ENCODE measurements at places on chromosomes 3 and 15.

DNA sequence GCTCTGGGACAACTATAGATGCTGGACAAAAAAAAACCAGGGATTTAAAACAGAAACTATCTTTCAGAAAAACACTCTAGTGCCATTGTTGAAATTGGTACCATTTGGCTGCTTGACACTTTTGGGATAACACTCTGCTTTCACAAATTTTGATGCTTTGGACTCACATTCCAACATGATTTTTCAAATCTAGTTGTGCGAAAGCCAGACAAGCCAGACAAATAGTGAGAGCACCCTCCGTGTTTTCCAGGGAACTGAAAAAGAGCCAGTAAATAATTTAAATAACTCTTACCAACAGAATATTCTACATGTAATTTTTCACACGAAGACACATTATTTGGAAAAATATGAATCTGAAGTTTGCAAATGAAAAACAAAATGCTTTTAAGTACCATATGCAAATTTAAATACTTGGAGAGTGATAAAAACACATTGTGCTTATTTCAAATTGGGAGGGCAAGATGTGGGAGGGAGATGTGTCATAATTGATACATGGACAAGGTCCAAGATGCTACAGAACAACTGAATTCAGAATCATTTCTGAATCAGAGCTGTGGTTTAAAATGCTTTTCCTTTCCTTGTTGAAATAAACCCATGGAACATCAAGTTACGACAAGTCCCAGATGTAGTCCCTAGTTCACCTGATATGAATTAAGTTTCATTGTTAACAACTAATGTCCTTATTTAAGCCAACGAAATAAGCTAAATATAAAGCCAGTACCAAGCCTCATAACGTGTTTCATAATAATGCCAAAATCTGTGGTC is 144.2 kb upstream of the SOX2 start:
- DNase-seq: no peak

DNA sequence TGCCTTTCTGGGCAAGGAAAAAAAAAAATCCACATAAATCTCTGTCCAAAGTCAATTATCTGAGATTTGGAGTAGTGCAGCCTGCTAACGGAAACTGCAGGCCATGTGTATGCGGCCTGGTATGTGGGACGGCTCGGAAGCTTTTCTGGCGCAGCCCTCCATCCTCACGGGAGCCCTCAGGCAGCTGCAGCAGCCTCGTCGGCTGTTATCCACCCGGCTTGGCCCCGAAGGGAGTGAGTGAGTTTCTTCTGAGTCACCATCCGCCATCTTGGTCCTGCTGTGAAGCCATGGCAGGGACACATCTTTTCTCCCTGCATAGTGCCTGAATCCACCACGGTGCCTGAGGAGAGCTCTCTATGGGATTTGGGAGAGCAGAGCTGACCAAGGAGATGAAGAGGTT is 62.8 kb downstream of the POLR2M start:
- DNase-seq: no peak

DNA sequence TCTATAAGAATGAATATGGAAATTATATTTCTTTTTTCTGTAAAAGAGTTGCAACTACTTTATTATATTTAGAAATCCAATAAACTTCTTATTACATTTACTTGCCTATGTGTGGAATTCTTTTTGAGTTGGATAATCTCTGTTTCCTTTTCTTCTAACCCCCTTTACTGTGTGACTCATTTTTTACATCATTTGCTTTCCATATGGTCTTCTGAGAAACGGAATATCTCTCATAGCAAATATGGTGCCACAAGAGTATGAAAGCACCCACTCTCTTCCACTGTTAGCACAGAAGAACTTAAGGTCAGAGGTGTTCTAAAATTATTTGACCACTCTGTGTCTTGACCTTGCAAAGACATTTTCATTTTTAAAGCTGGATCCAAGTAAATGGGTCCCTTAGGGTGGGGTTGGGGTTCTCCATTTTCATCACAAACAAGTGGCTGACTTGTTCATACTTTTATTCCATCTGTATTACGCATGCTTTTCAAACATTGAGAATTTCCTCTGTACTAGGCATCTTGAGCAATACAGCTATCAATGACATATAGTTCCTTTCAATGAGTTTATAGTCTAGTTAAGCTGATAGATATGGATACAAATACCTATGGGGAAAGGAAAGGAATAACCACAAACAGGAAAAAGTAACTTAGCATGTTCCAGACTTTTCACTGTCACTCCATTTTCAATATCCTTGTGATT is 281.1 kb upstream of the TPRG1 start:
- DNase-seq: no peak

DNA sequence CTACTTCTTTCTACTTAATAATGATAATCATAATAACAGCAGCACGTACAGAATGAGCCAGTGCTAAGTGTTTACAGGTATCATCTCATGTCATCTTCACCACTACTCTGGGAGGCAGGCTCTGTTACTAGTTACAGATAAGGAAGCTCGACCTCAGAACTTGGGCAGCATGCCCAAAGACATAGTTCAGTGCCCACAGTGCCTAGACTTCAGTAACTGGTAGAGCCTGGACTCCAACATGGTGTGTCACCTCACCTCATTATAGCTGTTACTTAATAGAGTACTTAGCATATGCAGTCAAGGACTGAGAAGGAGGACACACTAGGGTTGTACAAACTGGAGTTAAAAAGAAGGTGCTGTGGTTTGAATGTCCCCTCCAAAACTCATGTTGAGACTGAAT is 7.6 kb downstream of the GADL1 start:
- no peak for DNase-seq

- DNase-seq: no peak
These were observed 80.6 kb downstream of the ADAMTSL3 start for GRCh38 chr15:83734487-83734886.

DNA sequence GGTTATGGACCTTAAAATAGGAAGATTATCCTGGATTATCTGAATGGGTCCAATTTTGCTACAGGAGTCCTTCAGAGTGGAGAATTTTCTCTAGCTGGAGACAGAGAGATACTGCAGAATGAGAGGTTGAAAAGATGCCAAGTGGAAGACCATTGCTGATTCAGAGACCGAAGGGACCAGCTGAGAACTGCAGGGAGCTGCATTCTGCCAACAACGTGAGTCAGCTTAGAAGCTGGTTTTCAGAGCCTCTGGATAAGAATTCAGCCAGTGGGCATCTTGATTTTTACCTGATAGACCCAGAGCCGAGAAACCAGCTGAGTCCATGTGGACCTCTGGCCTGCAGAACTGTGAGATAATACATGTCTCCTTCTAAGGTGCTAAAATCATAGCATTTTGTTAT is 234.0 kb downstream of the NR2F2 start:
- DNase-seq: no peak

- no peak for DNase-seq
These were observed 97.2 kb upstream of the FLNB start for GRCh38 chr3:57910990-57911389.

DNA sequence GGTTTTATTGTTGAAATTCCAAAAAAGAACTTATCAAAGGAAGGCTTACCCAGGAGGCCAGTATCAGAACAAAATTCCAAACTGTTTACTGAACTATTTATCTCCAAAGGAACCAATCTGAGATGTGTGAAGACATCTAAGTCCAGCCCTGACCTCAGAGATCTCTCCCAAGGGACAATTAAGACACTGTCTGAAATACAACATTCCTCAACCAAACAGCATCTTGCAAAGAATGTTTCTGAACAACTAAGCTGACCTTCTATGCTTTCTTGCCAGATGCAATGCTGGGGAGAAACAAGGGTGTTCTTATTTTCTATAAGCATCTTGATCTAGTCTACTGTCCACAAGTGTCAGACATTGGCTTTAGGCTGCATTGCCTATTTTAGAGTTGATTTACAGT is 13.6 kb downstream of the PDZRN3 start:
- no peak for DNase-seq

DNA sequence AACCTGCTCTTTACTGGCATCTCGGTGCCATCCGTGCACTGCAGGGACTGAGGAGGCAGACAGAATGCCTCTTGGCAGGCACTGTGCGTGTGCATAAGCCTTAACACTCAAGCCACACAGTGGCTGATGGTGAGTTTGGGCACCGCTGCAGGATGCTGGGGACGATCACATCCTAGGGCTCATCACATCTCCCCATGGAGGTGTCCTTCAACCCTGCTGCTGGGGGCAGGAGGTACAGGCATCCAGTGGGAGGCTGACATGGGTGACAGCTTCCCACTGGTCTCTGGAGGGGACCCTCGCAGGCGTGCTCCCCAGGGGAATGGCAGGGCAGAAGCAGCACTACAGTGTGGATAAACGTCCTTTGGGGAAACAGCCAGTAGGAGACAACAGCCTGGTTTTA is 190.9 kb downstream of the ADAMTS17 start:
- DNase-seq: no peak

DNA sequence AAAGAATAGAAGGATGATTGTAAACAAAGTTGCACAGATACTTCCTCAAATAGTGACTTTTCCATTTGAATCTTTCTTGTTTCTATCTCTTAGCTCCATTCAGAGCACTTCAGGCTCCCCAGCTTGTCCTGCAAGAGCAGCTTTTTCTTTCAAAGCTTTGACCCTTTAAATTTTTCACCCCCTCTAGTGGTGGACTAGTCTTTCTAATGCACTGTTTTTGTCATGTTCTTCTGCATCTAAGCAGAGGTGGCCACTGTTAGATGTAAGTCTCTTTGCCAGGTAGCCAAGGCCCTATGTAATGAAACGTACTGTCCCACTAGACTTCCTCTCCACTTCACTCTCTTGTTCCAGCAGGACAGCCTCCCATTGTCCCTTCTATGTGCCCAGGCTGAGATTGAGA is 74.0 kb upstream of the MANF start:
- no peak for DNase-seq

- DNase-seq: no peak
These were observed 68.0 kb downstream of the NEO1 start for GRCh38 chr15:73120269-73120668.

DNA sequence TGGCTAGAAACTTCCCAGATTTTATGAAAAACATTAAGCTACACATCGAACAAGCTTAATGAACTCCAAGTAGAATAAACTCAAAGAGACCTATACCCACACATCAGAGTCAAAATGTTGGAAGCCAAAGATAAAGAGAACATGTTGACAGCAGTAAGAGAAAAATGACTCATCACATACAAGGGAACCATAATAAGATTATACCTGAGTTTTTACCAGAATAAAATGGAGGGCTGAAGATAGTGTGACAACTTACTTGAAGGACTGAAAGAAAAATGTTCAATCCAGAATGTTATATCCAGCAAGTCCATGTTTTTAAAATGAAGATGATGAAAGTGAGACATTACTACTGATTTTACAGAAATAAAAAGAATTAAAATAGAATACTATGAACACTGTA is 22.8 kb downstream of the MYL3 start:
- no peak for DNase-seq
